ENCODE measurements at places on chromosomes 7 and 10.

GRCh38 chr10:53088961-53089360 lies 316.4 kb upstream of the MBL2 start:
- H3K36me3 ChIP-seq = no peaks in the 10 kb centered on the region
- no peaks in the 10 kb centered on the region for H3K4me1 ChIP-seq
- DNase-seq = no peak
- no peak overlapping the region for H3K27ac ChIP-seq
- no peaks in the 10 kb centered on the region for H3K27me3 ChIP-seq

DNA sequence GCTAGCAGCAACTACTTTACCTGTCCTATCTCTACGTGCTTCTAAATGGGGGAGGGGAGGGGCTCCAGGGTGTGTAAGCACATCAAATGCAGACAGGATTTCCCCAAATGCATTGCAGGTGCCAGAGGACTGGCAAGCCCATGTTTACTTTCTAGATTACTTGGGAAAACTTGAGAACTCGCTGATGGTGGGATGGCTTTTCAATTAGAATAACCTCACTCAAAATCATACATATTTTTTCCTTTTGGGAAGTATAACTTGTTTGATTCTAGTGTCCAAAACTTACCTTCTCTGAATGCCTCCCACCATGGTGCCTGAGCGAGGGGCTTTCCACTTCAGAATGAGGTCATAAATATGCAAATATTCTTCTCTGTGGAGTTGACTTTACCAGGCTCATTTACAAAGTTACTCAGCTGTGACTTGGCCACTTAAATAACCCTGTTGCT lies 191.3 kb upstream of the RHOBTB1 start:
- no peak overlapping the region for H3K27ac ChIP-seq

DNA sequence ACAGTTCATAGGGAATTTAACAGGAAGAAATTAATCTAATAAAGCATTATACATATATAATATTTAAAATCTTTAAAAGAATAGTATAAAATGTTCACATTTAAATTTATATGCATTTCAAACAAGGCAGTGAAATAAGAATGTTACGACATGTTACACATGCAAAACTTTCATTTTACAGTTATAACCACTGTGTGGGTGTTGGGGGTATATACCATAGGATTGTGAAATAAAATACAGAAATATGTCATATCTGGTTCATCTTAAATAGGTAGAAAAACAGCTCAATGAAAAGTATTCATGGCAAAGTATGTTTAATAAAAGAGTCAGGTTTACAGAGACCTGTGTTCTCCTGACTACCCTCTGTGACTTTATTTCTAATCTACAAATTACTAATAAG lies 45.6 kb downstream of the CHCHD3 start:
- H3K27ac ChIP-seq = no peak overlapping the region
- DNase-seq = no peak
- no peak overlapping the region for H3K4me3 ChIP-seq
- H3K36me3 ChIP-seq = no peaks in the 10 kb centered on the region
- no peaks in the 10 kb centered on the region for H3K4me1 ChIP-seq

DNA sequence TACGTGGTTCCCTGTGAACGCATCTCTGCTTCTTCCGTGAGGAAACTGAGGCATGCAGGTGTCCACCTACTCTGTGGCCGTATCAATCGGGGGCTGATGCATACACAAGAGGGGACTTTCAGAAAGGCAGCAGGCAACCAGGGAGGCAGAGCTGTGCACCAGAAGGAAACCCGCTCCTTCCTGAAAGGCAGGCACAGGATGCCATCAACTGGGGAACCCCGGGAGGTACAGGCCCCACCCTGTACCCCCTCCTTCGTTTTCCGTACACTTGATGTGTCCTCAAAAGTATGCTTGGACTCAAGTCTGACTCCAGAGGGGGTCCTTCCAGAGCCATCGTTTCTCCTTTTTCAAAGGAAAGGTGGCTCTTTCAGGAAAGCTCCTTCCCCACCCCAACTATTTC lies 59.5 kb downstream of the ASB13 start:
- H3K4me3 ChIP-seq = no peak overlapping the region
- no peak for DNase-seq
- H3K27ac ChIP-seq = no peak overlapping the region
- H3K4me1 ChIP-seq = peaks cover 13% of the 10 kb centered on the region
- H3K36me3 ChIP-seq = no peaks in the 10 kb centered on the region

GRCh38 chr10:1251769-1252168 lies 195.6 kb downstream of the WDR37 start:
- no peaks in the 10 kb centered on the region for H3K36me3 ChIP-seq
- no peak overlapping the region for H3K4me3 ChIP-seq
- no peak for DNase-seq
- H3K27me3 ChIP-seq = no peaks in the 10 kb centered on the region
- no peaks in the 10 kb centered on the region for H3K4me1 ChIP-seq

GRCh38 chr10:8360365-8360764 lies 305.9 kb downstream of the GATA3 start:
- H3K4me1 ChIP-seq = no peaks in the 10 kb centered on the region
- DNase-seq = no peak
- no peak overlapping the region for H3K27ac ChIP-seq
- no peaks in the 10 kb centered on the region for H3K36me3 ChIP-seq
- no peaks in the 10 kb centered on the region for H3K27me3 ChIP-seq

- H3K27ac ChIP-seq = no peak overlapping the region
- no peaks in the 10 kb centered on the region for H3K27me3 ChIP-seq
- no peaks in the 10 kb centered on the region for H3K36me3 ChIP-seq
- H3K4me1 ChIP-seq = no peaks in the 10 kb centered on the region
- DNase-seq = no peak
Measured at GRCh38 chr10:24814568-24815313, 91.1 kb upstream of the ARHGAP21 start.

DNA sequence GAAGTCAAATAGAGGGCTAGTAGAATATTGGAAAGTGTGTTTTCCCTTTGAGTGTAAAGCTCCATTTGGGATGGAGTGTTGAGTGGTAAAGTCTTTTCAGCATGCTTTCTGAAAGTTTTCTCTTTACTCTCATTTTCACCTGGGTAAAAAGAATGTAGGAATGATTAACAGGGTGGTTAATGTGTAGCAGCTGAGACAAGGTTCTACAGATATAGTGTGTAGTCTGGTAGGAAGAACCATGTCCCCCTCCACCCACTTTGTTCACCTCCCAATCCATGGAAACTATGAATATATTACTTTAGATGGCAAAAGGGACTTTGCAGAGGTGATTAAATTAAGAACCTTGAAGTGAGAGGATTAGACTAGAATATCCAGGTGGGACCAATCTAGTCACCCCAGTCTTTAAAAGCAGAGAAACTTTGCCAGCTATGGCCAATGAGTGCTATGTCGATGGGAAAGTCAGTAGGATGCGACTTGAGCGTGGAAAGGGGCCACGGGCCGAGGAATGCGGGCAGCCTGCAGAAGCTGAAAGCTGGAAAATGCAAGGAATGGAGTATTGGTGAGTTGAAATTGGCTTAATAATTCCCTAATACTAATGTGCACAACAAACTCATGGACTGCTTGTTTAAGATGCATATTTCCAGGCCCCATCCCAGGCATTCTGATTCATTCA lies 166.3 kb upstream of the AHR start:
- no peaks in the 10 kb centered on the region for H3K27me3 ChIP-seq
- H3K36me3 ChIP-seq = no peaks in the 10 kb centered on the region
- H3K27ac ChIP-seq = no peak overlapping the region
- no peak overlapping the region for H3K4me3 ChIP-seq

DNA sequence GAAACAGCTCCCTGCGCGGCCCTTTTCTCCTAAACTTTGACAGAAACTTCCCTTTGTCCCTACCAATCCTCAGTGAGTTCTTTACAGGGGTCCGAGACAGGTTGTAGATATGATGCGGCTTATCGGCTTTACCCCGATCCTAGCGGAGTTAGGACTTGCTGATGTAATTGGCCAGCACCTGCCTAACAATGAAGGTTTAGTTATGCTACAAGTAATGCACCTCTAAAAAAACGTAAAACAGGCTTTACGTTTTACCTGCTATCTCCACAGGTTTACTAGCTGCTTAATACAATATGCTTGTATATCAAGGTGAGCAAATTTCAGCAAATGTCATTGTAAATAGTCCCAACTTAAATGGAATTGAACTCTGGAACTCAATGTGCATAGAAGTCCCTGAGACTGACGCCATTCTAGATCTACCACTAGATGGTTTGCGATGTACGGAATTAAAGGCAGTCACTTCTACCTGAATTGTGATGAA lies 697 bp upstream of the SNX13 start:
- no peak for DNase-seq
- no peaks in the 10 kb centered on the region for H3K36me3 ChIP-seq
- no peaks in the 10 kb centered on the region for H3K27me3 ChIP-seq

DNA sequence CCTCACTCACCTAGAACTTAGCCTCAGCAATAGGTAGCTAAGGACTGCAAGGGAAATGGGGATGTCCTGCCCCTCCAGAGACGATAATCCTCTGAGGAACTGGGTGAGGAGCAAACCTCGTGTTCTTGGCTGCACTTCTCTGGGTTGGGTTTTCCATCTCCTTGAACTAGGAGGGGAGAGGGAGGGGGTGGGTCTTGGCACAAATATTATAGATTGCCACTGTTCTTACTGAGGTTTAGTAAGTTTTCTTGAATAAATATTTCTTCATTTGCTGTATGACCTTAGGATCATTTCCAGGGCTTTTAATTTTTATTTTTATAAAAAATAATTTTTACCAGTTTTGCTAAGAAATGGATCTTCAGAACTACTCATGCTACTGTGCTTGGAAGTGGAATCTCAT lies 406.7 kb upstream of the FZD8 start:
- no peak for DNase-seq
- H3K27me3 ChIP-seq = no peaks in the 10 kb centered on the region
- H3K4me3 ChIP-seq = no peak overlapping the region
- H3K36me3 ChIP-seq = no peaks in the 10 kb centered on the region
- no peaks in the 10 kb centered on the region for H3K4me1 ChIP-seq

DNA sequence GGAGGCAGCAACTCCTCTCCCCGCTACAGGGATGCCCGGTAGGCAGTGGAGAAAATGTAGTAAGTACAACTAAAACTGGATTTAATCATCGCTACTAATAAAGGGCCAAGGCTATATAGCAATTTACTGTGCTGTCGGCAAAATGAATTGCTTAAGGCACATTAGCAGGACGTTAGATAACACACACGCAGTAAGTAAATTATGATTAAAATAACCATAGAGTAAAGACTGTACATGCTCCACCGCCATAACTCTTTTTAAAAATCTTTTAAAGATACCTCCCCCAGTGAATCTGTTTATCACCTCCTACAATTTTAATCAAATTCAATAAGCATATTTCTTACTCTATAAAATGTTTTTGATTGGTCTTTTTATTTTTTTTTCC lies 371.4 kb upstream of the MGMT start:
- H3K4me1 ChIP-seq = no peaks in the 10 kb centered on the region
- no peaks in the 10 kb centered on the region for H3K36me3 ChIP-seq
- no peak for DNase-seq
- H3K27me3 ChIP-seq = no peaks in the 10 kb centered on the region
- H3K4me3 ChIP-seq = no peak overlapping the region
- H3K27ac ChIP-seq = no peak overlapping the region

GRCh38 chr7:138328215-138328614 lies 131.8 kb upstream of the TRIM24 start:
- H3K4me1 ChIP-seq = no peaks in the 10 kb centered on the region
- H3K27ac ChIP-seq = no peak overlapping the region
- no peak for DNase-seq
- H3K27me3 ChIP-seq = no peaks in the 10 kb centered on the region
- no peak overlapping the region for H3K4me3 ChIP-seq
- H3K36me3 ChIP-seq = no peaks in the 10 kb centered on the region

GRCh38 chr7:130309986-130310385 lies 17.0 kb downstream of the CPA4 start:
- no peaks in the 10 kb centered on the region for H3K36me3 ChIP-seq
- no peaks in the 10 kb centered on the region for H3K4me1 ChIP-seq
- H3K27ac ChIP-seq = no peak overlapping the region
- no peak for DNase-seq
- no peaks in the 10 kb centered on the region for H3K27me3 ChIP-seq

DNA sequence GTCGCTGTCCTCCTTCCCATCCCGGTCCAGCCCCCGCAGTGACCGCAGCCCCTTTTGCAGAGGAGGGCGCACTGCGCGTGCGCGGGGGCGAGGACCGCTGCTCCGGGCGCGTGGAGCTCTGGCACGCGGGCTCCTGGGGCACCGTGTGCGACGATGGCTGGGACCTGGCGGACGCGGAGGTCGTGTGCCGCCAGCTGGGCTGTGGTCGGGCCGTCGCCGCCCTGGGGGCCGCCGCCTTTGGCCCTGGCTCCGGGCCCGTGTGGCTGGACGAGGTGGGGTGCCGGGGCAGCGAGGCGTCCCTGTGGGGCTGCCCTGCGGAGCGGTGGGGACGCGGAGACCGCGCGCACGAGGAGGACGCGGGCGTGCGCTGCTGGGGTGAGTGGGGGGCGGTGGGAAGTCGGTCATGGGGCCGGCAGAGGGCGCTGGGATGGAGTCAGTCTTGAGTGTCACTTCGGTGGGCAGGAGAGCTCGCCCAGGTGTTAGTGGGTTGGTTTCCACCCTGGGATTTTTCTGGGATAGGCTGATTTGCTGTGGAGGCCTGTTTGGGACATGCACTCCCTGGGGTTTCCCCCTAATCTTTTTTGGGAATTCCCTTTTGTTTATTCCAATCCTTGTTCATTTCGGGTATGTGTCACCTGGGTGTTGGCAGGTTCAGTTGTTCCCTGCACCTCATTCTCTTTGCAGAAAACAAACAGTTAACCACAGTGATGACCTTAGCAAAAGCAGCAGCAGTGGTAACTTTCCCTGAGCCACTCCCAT lies 11.6 kb downstream of the SCART1 start:
- H3K36me3 ChIP-seq = no peaks in the 10 kb centered on the region
- no peak overlapping the region for H3K4me3 ChIP-seq
- H3K4me1 ChIP-seq = no peaks in the 10 kb centered on the region
- H3K27ac ChIP-seq = no peak overlapping the region
- H3K27me3 ChIP-seq = no peaks in the 10 kb centered on the region
- DNase-seq = no peak

GRCh38 chr7:151805191-151805590 lies 71.7 kb downstream of the PRKAG2 start:
- no peak overlapping the region for H3K4me3 ChIP-seq
- DNase-seq = no peak
- H3K27ac ChIP-seq = peak overlapping the region; percentile 86
- H3K4me1 ChIP-seq = peaks cover 3% of the 10 kb centered on the region
- H3K36me3 ChIP-seq = no peaks in the 10 kb centered on the region
- H3K27me3 ChIP-seq = no peaks in the 10 kb centered on the region

DNA sequence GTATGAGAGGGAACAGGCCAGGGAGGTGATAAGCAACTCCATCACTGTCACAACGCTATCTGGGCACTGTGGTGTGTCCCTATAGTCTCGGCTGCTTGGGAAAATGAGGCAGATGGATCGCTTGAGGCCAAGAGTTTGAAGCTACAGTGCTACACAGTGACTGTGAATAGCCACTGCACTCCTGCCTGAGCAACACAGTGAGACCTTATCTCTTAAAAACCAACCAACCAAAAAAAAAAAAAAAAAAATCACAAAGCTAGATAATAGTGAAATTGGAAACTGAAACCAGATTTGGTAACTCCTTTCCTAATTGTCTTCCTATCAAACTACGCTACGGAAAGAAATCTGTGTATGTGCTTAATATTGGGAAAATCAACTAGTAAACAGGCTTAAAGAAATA lies 14.1 kb downstream of the MICU1 start:
- no peaks in the 10 kb centered on the region for H3K36me3 ChIP-seq
- DNase-seq = no peak
- peak overlapping the region; percentile 4 for H3K4me3 ChIP-seq
- no peak overlapping the region for H3K27ac ChIP-seq

GRCh38 chr10:94963901-94964300 lies 25.4 kb downstream of the CYP2C9 start:
- H3K4me1 ChIP-seq = no peaks in the 10 kb centered on the region
- H3K27me3 ChIP-seq = no peaks in the 10 kb centered on the region
- no peak overlapping the region for H3K27ac ChIP-seq
- no peaks in the 10 kb centered on the region for H3K36me3 ChIP-seq
- H3K4me3 ChIP-seq = no peak overlapping the region
- DNase-seq = no peak
